ENCODE measurements at places on chromosomes 3 and 15.

- DNase-seq: no peak
Observed at GRCh38 chr15:36172955-36173354, 406.5 kb upstream of the CDIN1 start.

- no peak for DNase-seq
Observed at GRCh38 chr3:111541391-111541790, 606 bp upstream of the CD96 start.

- DNase-seq: no peak
Observed at GRCh38 chr15:55220606-55221005, 23.9 kb upstream of the RSL24D1 start.

DNA sequence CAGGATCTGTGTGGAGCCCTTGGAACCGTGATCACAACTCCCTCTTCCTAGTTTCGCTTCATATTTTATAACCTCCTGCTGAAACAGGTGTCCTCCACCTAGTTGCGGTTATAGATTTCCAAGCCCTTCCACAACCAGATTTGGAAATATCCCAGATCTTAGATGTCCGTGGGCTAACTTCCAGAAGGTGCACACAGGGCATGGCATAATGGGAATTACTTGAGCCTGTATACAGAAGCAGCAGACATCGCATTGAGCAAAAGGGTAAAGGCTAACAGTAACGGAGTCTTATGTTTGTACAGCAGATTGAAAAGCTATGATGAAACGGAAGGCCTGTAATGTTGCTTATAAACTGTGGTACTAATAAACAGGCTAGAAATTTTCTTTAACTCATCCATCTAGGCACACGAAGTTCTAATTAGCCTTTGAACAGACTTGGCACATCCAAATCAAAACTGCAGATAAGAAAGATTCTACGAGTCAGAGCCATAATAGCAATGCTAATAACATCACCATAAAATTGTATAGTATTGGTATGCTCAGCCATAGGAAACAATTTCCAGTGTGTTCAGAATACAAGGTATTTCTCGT is 1.2 kb upstream of the USF3 start:
- no peak for DNase-seq

- no peak for DNase-seq
Observed at GRCh38 chr3:159991591-159991990, 3.0 kb downstream of the IL12A start.

- DNase-seq: no peak
Observed at GRCh38 chr3:125280668-125281361, 68.3 kb upstream of the SLC12A8 start.

GRCh38 chr3:185297867-185298266 is 44.0 kb upstream of the EHHADH start:
- DNase-seq: no peak
